ENCODE measurements at places on chromosomes 13 and 19.

DNA sequence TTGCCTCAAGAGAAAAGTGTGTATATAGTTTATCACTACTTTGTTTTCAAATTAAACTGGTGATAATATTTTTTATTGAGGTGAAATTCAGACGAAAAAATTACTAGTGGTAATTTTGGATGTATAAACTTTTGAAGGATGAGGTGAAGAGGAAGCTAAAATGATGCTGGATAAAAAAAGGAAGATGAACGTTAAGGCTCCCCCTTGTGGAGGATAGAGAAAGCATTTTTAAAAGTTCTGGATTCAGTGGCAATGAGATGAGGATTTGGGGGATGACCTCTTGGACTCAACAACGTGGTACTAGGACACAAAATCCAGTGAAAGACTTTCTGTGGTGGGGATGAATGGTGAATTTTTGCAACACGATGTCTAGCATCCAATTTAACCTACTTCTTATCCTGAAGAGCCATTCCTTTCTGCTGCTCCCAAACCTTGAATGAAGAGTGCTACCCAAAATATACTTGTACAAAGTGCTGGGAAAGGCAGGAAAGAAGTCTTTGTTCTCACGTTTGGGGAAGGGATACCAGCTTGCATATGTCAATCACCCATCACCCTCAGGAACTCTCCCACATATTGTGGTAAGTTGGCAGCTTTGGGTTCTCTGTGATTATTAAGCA lies 7.3 kb upstream of the SIGLEC5 start:
- no peak for DNase-seq

DNA sequence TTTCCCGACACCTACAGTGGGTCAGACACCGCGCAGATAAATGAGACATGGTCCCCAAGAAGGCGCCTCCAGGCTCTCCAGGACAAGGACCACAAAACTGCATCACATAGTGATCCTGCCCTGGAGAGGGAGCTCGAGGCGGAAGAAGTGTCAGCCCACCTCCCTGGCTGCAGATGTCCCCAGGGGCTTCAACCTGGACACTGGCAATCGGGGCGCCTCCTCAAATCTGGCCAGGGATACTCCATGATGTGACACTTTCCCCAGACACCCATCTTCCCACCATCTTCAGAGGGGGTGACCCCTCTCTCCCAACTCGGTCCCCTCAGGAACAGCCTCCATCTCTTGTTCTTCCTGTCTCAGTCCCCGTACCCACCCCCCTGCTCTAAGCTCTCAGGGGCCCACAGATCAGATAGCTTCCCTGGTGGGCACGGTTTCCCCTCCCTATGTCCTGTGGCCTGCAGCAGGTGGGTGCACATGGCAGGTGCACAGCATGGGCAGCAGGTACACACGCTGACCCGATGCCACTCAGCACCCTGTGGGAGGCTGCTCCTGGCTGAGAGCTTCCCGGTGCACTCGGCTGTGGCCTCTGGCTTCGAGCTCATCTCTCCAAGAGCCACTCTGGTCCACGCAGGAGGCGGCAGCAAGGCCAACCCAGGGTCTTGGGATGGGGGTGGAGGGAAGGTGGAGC lies 61.2 kb downstream of the PEPD start:
- DNase-seq, result no peak

- no peak for DNase-seq
Observed at GRCh38 chr19:16788479-16788878, 40.7 kb upstream of the SIN3B start.

GRCh38 chr19:53912653-53913052 lies 3.6 kb downstream of the CACNG7 start:
- no peak for DNase-seq

- DNase-seq, result no peak
Observed at GRCh38 chr19:38185562-38185961, 38.5 kb downstream of the DPF1 start.

GRCh38 chr13:113125506-113126264 lies 3.1 kb downstream of the F10 start:
- no peak for DNase-seq

DNA sequence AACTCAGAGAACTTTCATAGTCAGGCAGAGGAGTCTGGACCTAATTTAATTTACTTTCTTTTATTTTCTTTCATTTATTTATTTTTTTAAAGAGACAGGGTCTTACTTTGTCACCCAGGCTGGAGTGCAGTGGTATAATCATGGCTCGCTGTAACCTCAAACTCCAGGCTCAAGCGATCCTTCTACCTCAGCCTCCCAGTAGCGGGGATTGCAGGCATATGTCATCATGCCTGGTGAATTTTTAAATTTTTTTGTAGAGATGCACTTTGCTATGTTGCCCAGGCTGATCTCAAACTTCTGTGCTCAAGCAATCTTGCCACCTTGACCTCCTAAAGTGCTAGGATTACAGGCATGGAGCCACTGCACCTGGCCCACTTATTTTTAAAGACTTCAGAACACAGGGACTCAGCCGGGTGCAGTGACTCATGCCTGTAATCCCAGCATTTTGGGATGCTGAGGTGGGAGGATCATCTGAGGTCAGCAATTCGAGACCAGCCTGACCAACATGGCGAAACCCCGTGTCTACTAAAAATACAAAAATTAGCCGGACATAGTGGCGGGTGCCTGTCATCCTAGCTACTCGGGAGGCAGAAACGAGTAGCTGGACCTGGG lies 50.6 kb downstream of the KLF5 start:
- no peak for DNase-seq

GRCh38 chr19:8663920-8664670 lies 33.7 kb downstream of the NFILZ start:
- no peak for DNase-seq

DNA sequence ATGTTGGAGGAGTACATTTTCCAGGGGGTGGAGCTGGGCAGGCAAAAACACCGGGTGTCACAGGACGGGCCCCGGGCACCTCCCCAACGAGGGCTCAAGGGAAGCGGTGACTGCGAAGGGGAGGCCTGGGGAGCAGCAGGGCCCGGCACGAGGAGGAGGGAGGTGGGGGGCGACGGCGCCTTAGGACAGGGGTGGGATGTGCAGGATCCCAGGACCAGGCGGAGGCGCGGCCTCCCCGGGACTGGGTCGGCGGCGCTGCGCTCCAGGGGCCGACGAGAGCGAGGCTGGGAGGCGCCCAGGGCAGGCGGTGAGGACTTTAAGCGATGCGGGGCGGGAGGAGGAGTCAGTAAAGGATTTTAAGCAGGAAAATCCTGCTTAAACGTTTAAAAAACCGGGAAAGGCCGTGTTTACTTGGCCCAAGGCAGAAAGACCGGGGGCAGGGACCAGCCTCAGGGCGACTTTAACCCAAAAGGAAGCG lies 427 bp downstream of the ZNF160 start:
- DNase-seq, result no peak

DNA sequence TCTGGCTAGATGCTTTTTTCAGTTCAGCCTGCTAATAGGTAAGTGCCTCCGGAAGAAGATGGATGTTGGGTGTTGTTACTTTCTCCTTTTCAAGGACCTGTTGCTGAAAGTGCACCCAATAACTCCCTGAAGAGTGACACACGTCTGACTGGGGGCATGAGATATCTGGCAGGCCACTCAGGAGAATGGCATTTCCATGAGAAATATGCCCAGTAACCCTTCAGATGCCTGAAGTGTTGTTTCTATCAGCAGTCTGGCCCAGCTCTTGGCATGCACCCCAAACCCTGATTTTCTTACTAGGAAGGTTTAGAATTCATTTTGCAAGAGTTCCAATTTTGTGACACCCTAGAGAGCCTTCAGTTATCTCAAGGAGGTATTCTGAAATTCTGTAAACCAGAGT lies 71.5 kb downstream of the ARHGAP35 start:
- DNase-seq, result no peak

GRCh38 chr13:40371531-40372125 lies 294.8 kb downstream of the FOXO1 start:
- no peak for DNase-seq

GRCh38 chr13:50241479-50241878 lies 226.2 kb downstream of the KCNRG start:
- no peak for DNase-seq

- DNase-seq, result no peak
Observed at GRCh38 chr13:24916464-24916863, 152.5 kb downstream of the RNF17 start.

GRCh38 chr19:33745297-33745696 lies 51.4 kb upstream of the KCTD15 start:
- DNase-seq, result no peak

DNA sequence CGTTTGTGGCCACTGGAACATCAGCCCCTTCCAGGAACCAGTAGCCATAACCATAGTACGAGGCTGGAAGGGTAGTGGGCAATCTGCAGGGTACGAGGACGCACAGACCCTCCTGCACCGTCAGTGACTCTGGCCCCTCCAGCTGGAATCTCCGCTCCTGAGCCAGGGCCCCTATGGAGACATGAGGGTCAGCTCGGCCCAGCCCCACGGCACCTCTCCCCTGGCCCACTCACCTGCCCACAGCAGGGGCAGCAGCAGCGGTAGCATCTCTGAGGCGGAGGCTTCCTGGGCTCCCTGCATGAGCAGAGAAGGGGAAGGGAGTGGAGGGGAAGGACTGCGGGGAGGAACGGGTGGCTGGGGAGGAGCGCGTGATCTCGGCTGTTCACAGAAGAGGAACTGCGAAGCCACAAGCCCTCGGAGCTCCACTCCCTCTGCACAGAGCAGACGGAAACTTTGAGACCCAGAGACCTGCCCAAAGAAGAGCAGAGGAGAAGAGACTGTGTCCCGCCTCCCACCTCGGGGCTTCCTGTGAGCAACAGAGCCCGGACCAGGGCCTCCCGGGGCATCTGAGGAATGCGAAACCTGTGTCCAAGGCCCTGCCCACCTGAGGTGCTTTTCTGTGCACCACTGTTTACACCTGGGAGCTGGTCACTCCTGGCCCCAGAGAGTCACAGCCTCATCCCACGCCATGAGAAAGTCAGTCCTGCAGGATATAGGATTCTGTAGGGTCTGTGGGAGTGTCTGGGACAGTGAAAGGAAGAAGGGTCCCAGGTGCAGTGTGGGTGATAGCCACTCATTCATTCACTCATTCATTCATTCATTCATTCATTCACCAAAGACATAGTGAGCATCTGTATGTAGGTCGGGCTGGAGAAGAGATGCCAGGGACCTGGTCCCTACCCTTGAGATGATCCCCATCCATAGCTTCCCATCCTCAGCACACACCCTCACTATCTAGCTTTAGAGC lies at the start of gene SIGLEC6:
Gene SIGLEC6 (minus strand): TSS at position 322 of the 967 bp plus-strand sequence. CDS start 22 bp downstream, at position 300.
- DNase-seq, result no peak

- DNase-seq, result no peak
Observed at GRCh38 chr19:12199757-12200419, 37.0 kb downstream of the ZNF136 start.

DNA sequence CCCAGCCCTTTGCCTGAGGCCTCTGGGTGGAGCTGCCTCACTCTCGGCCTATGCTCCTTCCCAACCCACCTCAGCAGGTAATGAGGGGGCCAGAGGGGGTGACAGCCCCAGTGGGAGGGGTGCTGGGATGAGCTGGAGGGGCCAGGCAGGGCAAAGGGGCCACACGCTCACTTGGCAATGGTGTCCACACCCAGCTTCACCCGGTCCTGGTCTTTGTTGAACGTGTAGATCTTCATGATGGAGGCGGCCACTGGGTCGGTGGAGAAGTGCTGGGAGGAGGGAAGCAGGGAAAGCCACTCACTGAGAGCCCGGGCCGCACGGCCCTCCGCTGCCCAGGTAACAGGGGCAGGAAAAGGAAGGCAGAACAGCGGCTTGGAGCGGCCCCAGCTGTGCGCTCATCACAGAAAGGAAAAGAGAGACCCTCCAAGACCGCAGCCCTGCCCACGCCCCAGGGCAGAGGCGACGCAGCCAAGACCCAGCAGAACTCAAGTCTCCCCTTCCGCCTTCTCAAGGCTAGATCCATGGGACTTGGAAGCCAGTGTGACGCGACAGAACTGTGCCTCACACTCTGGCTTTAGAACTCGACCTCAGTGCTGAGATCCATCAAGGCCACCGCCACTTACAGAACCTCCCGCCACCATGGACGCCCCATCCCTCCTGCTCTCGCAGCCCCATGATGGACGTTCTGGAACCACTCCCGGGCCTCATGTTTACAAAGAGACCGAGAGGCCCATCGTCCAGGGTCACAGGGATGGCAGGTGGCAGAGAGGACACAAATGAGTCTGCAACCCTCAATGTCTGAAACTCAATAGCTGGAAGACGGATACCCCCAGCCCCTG lies 9.2 kb downstream of the UBXN6 start:
- DNase-seq, result no peak

GRCh38 chr13:26021956-26022355 lies 29.9 kb downstream of the SHISA2 start:
- DNase-seq, result no peak

DNA sequence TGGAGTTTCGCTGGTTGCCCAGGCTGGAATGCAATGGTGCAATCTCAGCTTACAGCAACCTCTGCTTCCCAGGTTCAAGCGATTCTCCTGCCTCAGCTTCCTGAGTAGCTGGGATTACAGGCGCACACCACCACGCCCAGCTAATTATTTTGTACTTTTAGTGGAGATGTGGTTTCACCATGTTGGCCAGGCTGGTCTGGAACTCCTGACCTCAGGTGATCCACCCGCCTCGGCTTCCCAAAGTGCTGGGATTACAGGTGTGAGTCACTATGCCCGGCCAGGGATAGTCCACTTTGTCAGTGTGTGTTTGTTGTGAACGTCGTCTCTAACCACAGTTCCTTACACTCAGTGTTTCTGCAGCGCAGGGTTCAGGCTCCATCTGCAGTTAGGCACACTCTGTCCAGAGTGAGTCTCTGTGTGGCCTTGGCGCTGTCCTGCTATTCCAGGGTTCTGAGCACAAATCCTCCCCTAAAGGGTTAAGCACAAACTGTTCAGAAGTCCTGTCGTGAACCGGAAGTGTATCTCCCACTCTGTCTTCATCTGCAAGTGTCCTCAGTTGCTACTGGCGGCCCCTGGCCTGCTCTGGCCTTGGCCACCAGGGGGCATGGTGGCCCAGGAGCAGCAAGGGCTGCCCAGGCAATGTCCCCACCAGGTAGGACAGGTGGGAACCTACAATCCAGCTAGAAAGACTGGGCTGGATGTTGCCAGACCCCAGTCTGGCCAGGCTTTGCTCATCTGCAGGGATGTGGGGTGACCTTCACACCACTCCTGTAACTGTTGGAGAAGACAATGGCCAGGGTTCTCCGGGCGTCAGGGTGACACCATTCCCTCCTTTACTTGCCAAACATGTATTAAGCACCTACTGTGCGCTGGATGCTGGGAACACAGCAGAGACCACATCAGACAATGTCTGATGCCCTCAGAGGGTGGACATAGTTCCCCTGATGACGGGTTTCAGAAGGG lies 38.8 kb upstream of the GATAD2A start:
- peak; percentile 48 for DNase-seq

DNA sequence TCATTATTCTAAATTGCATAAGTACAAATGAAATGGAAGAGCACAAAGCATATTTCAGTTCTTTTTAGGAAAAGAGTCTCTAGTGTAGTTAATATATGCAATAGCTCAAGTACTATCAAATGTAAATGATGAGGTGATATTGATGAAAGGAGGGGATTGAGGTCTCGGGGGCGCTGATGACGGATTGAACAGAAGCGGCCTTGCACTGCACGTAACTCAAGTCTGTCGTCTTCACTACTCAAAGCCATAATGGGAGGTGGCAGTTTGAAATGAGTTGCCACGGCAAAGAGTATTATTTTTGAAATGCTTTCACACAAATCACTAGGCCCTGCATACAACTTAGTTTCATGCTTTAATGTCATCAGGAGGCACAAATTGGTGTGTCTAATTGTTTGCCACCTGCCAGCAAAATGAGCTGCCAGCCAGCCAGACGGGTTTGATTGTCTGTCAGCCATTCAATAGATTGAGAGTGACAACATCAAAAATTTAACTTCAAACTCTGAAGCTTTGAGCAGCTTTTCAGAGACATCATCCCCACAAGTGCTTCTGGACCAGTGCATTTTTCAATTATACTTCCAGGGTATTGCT lies 256.6 kb downstream of the NBEA start:
- no peak for DNase-seq
